ENCODE measurements at places on chromosomes 7 and 10.
A peak's percentile ranks its signal among the peaks of the same experiment; 100 is the strongest.

DNA sequence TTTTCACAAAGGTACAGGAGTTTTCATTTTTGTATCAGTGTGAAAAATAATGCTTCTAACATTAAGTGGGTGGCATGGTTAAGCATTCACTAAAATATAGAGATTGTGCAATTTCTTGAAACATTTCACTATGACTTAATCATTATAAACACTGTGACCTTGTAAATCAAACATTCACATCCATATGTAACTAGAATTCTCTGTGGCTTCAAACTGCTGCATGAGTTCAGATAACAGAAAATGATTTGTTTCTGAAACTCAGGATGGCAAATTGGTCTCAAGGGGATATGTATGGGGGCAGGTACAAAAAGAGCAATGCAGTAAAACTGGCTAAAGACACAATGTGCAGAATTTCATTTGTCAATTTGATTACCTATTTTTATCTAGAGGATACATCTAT lies 3.8 kb downstream of the FAM133B start:
- no peak for DNase-seq

DNA sequence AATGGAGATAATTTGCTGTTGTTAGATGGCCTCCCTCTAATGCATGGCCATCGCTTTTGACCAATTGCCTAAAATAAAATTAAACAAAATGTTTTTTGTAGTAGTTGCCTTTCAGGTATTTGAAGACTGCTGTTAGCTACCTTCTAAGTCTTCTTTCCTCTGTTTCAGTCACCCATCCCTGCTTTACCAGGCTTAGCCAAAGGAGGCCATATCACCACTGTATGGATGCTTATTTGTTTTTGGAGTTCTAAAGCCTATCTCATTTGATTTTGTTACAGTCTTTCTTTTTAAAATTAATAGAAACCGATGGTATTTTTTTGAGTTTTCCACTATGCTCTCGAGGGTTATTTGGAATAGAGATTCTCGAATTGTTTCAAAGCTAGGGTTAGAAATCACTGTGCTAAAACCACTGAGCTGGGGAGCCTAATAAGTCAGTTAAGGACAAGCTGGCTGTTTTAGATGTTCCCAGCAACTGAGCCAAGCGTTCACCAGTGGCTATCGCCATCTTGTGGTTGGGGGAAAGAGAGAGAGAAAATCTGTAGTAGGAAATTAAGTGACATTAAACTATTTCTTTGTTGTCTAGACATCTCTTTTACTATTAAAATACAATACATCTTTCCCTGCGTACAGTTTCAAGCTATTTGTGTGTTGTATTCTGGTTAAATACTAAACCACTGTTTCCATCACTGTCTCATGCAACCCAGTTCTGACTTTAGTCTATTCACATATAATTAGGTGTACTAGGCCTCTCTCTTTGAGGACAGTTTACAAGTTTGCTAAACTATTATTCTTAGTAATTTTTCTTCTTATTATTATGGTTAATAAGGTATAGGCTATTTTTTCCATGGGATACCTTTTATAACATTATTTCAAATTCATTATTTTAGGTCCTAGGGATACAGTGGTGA lies 52.2 kb downstream of the GPR158 start:
- DNase-seq, result peak; percentile 48

GRCh38 chr7:155963356-155963755 lies 151.1 kb upstream of the SHH start:
- no peak for DNase-seq

DNA sequence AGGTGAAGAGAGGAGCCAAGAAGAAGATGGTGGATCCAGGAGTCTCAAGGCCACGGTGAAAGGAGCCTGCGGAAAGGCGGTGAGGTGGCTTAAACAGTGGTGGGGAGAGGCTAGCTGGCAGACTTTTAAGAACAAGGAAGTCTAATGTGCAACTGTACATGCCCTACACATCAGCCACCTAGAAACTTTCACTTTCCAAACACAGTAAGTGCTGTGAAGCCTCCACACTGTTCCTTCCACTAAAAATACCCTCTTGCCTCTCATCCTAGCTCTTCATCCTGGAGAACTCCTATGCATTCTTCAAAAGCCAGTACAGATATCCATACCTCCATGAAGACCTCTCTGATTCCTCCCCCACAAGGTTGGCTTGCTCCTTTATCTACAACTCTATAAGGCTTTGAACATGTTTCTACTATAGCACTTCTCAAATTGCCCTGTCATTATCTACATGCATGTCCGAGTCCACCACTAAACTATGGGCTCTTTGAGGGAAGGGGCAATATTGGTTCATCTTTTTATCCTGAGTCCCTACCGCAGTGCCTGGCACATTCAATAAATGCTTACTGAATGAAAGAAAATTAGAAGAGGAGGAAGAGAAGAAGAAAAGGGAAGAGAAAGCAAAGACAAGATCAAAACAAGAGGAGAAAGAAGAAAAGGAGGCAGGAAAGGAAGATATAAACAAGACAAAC lies 54.2 kb downstream of the DNAJC12 start:
- no peak for DNase-seq

- no peak for DNase-seq
Observed at GRCh38 chr10:67852761-67853160, 14.8 kb upstream of the DNAJC12 start.

- no peak for DNase-seq
Observed at GRCh38 chr7:4722960-4723630, 41.0 kb downstream of the FOXK1 start.

DNA sequence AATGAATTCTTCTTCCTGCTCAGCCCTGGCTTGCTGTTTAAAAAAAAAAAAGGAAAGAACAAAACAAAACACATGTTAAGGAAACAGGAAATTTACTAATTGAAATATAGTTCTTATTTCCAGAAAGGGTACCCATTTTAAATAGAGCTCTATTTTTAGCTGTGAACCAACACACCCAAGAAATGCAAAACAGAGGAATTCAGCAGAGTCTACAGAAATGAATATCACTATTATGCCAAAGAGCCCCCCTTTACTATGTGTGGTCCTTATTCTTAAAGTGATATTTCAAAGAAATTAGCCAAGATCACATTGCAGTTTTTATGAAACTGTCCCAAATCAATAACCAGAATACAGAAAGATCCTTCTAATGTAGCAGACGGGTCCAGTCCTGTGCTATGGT lies 53.7 kb downstream of the CCDC6 start:
- no peak for DNase-seq

DNA sequence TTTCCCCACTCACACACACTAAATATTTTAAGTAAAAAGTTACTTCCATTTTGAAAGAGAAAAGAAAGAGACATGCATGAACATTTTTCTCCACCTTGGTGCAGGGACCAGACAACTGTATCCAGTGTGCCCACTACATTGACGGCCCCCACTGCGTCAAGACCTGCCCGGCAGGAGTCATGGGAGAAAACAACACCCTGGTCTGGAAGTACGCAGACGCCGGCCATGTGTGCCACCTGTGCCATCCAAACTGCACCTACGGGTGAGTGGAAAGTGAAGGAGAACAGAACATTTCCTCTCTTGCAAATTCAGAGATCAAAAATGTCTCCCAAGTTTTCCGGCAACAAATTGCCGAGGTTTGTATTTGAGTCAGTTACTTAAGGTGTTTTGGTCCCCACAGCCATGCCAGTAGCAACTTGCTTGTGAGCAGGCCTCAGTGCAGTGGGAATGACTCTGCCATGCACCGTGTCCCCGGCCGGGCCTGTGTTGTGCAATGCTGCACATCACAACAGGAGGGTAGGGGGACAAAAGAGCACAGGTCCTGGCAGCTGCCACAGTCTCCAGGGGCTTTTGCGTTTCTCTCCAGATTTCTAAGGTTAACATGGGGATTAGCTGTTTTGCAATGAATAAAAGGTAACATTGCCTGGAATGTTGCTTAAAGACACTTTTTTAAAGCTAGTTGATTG lies 146.5 kb downstream of the EGFR start:
- no peak for DNase-seq

- DNase-seq, result no peak
Observed at GRCh38 chr10:124446830-124447750, 2.7 kb downstream of the NKX1-2 start.

DNA sequence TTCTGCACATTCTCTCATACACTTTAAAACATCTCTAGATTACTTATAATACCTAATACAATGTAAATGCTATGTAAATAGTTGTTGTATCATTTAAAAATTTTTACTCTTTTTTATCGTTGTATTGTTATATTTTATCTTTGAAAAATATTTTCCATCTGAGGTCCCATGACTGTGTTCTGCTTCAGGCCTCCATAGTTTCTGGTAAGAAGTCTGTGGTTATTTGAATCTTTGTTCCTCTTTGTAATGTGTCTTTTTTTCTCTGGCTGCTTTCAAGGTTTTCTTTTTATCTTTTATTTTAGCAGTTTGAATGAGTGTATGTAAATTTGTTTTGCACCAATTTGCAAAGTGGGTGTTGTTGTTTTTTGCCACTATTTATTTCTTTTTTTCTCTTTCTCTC lies 263.1 kb downstream of the RPS24 start:
- no peak for DNase-seq

DNA sequence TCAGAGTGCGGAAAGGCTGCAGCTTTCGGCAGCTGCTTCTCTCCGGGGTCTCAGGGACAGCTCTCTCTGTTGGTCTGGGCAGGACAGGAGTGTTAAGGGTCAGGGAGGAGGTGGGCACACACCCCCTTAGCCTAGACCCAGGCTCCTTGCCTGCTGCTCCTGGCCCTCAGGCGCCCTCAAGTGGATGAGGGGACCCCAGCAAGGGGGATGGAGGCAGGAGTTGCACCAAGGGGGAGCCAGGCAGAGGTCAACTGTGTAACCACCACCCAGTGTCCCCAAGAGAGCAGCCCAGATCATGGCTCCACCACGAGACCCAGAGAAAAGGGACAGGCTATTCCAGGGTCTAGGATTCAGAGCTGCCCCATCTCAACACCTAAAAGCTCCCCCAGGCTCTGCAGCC lies 26.9 kb downstream of the SPOCK2 start:
- no peak for DNase-seq

DNA sequence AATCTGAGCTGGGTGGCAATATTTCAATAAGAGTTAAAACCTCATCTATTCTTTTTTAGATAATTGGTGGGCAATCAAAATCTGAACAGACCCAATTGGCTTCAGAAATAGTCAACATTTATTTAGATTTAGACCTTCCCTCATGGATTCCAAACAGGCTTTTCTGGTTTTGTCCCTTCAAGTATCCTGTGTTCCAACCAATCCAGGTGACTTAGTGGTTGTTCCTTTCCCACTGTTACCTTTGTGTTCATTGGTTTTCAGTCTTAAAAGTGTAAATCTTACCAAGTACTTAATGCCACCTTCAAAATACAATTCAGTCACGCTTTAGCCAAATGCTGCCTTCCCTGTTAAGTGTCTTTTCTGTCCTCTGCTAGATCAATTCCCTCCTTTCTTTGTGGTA lies 85.9 kb downstream of the AHR start:
- DNase-seq, result no peak

- DNase-seq, result no peak
Observed at GRCh38 chr7:115094163-115094562, 172.3 kb downstream of the MDFIC start.

DNA sequence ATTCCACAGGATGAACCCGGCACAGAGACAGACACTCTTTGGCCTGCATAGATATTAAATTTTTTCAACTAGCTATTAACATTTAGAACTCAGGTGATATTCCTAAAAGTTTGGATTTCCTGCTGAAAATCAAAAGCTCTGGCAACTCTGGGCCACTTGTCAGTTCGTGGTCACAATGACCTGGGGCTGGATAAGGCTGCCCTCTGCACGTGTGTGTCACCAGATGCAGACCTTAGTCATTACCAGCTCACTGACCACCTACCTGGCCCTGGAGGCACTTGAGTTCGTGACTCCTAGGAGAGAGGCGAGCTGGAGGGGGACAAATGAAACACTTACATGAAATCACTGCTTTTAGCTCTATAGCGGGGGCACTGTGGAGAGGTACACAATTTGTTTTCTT lies 126.5 kb downstream of the HIPK2 start:
- DNase-seq, result no peak

DNA sequence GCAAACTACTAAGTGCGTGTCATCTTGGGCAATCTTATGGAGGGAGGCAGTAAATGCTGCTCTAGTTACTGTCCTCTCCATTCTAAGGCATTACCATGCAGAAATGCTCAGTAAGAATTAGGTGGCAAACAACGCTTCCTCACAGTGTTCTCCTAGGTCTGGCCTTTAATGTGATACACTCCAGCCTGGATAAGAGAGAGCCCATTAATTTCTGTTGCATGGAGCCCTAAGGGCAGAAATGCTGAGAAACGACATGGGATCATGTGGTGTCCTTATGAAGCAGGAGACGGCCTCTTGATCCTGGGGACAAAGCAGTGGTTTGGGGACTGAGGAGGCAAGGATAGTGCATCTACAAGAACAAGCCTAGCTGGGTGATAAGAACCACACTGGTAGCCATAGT lies 44.0 kb downstream of the SLC25A13 start:
- no peak for DNase-seq

DNA sequence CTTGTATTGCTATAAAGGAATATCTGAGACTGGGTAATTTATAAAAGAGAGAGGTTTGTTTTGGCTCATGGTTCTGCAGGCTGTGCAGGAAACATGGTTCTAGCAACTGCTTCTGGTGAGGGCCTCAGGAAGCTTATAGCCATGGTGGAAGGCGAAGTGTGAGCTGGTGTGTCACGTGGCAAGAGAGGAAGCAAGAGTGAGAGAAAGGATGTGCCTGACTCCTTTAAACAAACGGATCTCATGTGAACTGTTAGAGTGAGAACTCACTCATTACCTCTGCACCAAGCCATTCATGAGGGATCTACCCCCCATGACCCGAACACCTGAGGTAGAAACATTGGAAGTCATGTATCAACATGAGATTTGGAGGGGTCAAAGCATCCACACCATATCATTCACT lies 7.7 kb upstream of the ITPRIP start:
- no peak for DNase-seq

DNA sequence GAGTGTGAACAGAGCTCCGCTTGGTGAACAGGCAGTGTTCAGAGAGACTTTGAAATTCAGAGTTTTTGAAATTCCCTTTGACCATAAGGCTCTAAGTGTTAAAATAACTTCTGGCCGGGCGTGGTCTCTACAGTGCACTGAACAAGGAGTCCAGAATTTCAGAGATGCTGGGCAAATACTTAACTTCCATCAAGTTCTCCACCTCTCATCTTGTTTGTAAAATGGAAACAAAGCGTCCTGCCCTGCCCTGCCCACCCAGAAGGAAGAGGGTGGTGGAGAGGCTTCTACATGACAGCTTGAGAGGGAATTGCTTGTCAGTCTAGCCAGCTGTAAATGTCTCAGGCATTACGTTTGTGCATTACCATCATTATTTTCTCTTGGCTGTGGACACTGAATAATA lies 102.6 kb downstream of the RGS10 start:
- DNase-seq, result no peak

- DNase-seq, result no peak
Observed at GRCh38 chr10:108631332-108631731, 1292.0 kb downstream of the XPNPEP1 start.

DNA sequence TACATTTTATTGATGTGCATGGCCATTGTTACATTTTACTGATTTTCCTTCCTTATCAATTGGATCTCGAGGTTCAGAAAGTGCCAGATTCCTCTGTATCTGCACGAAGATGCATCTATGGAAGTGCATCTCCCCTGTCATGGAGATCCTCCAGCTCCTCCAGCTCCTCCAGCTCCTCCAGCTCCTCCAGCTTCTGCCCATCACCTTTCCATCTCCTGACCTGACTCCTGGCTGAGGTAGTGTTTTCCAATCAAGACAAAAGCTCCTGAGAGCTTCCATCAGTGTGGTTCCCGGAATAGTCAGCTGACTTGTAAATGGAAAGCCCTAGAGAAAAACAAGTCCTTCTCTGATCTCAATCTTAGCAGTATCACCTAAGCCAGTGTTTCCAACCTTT lies 90.8 kb upstream of the KLF6 start:
- no peak for DNase-seq

Data from activated CD4-positive, alpha-beta T cell treated with anti-CD3 and anti-CD28 coated beads for 36 hours (primary cell).